Astrocyte (in vitro differentiated cells and primary cell): ENCODE measurements at places on chromosomes 7 and 10. TPM values are rescaled to one million over a fixed set of nuclear protein-coding genes. Genes with fewer than 3 reads are reported as not detected.

- DNase-seq: no peak
These were observed 31.1 kb upstream of the EZH2 start for GRCh38 chr7:148915211-148915610.

- peak; percentile 2 for DNase-seq
These were observed 19.0 kb upstream of the C10orf71 start for GRCh38 chr10:49280001-49280408.

DNA sequence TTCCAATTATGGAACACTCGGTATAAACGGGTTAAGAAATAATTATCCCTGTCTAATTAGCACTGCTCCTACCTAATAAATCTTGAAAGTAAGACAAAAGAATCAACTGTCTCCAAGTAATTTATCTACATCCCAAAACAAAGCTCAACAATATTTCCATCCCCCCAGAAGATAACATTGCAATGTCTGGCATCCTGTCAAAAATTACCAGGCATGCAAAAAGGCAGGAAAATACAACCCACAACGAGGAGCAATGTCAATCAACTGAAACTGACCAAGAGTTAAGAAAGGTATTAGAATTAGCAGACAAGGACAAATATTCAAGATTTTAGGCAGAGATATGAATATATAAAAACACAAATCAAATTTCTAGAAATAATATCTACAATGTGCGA lies 84.5 kb upstream of the SVIL start:
- DNase-seq: no peak

- peak; percentile 82 for DNase-seq
These were observed 155.7 kb upstream of the FGFR2 start for GRCh38 chr10:121753726-121754476.

DNA sequence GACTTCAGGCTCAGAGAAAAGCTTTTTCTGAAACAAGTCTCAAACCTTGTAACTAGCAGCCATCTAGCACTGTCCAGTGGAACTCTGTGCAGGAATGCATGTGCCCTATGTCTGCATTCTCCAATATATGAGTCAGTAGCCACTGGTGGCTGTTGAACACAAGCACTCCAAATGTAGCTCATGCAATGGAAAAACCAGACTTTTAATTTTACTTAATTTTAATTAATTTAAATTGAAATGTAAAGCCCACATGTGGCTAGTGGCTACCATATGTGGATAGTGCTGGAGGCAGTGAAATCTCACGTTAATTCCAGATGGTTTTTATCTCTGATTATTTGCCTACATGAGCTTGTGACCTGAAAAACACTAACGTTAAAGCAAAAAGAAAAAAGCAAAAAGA lies 225.1 kb downstream of the GATA3 start:
- DNase-seq: peak; percentile 84

The GRM8 gene
- total RNA-seq: 0.96 and 2.2 TPM in 2 replicates

GRCh38 chr7:18504965-18505364 lies 9.4 kb downstream of the HDAC9 start:
- no peak for DNase-seq

The WNT2 gene
- 0.07 and 0.24 TPM in 2 replicates for total RNA-seq

The TRPV6 gene
- 0.14 and 0.46 TPM in 2 replicates for total RNA-seq

The GPR26 gene
- 0.09 TPM in 1 of 2 replicates, not detected in the other for total RNA-seq

DNA sequence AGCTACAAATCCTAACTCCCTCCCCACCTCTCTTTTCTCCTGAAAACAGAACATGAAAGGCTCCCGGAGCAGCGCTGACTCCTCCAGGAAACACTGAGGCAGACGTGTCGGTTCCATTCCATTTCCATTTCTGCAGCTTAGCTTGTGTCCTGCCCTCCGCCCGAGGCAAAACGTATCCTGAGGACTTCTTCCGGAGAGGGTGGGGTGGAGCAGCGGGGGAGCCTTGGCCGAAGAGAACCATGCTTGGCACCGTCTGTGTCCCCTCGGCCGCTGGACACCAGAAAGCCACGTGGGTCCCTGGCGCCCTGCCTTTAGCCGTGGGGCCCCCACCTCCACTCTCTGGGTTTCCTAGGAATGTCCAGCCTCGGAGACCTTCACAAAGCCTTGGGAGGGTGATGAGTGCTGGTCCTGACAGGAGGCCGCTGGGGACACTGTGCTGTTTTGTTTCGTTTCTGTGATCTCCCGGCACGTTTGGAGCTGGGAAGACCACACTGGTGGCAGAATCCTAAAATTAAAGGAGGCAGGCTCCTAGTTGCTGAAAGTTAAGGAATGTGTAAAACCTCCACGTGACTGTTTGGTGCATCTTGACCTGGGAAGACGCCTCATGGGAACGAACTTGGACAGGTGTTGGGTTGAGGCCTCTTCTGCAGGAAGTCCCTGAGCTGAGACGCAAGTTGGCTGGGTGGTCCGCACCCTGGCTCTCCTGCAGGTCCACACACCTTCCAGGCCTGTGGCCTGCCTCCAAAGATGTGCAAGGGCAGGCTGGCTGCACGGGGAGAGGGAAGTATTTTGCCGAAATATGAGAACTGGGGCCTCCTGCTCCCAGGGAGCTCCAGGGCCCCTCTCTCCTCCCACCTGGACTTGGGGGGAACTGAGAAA lies 30.4 kb downstream of the PFKFB3 start:
- no peak for DNase-seq

The RADIL gene
- total RNA-seq: 0.22 and 0.86 TPM in 2 replicates

DNA sequence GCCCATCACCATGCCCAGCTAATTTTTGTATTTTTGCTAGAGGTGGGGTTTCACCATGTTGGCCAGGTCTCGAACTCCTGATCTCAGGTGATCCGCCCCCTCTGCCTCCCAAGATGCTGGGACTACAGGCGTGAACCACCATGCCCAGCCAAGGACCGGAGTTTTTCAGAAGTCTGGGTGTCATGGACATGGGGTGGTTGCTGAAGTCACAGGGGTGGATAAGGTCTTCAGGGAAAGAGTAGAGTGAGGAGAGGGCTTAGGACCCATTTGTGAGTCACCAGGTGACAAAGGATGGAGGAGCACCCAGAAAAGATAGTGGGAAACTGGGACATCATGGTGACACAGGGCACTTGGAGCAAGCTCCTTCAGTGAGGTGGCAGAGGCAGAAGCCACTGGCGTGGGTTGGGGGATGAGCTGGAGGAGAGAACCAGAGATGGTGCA lies 2.8 kb upstream of the GPRIN2 start:
- no peak for DNase-seq
